ENCODE measurements at places on chromosomes 3 and 15.

- no peak for DNase-seq
Measured at GRCh38 chr3:31946484-31947081, 34.5 kb downstream of the OSBPL10 start.

- DNase-seq, result no peak
Measured at GRCh38 chr3:13318626-13319470, 101.3 kb downstream of the NUP210 start.

DNA sequence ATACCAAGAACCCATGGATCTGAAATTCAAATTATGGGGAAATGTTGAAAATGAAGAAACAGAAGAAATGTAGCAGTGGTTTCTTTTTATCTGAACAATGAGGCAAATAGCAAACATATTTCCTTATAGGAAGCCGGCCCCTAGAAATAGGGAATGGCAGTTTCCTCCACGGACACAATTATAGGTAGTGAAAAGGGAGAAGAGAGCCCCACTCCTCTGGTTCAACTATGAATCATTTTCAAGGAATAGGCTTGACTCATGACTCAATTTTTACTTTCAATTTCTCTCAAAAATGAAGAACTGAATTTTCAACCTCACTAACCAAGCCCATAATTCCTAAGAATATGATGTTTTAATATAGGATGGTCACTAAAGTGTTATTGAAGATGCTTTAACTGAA lies 243.1 kb downstream of the MECOM start:
- no peak for DNase-seq

GRCh38 chr3:47645551-47645950 lies 66.9 kb upstream of the CSPG5 start:
- no peak for DNase-seq

GRCh38 chr3:113654851-113655250 lies 41.6 kb downstream of the USF3 start:
- no peak for DNase-seq

- DNase-seq, result no peak
Measured at GRCh38 chr15:72992841-72993252, 59.4 kb upstream of the NEO1 start.

DNA sequence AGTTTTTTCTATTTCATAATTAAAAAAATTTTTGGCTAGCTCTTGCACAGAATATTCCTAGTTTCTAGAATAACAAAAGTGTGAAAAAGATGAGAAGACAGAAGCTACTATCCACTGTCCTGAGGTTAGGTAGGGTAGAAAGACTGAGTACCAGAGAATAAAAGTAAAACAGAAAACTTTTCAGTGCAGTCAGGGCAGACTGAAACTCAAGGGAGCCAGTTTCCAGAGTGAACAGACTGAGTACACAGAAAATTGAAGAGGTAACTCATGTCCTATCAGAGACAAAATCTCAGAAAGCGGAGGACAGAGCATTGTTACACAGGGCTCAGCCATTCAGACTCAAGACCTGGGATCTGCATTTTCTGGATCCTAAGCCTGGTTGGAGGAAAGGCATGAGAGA lies 8.8 kb upstream of the FBXO40 start:
- no peak for DNase-seq

DNA sequence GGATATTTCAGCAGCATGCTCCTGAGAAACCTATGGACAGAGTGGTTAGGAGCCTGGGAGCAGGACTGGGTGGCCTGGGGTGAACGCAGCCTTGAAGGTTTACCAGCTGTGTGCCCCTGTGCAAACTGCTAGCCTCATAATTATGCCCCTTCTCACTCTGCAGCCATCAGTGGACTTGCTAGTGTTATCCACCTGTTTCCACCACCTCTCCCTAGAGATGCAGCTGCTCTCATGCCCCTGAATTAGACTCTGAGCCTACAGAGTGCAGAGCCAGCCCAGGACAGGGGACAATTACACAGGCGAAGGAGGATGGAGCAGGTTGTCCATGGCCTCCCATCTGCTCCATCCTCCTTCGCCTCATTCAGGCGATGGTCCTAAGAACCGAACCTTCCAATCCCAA lies 175.9 kb downstream of the ATP10A start:
- DNase-seq, result no peak

DNA sequence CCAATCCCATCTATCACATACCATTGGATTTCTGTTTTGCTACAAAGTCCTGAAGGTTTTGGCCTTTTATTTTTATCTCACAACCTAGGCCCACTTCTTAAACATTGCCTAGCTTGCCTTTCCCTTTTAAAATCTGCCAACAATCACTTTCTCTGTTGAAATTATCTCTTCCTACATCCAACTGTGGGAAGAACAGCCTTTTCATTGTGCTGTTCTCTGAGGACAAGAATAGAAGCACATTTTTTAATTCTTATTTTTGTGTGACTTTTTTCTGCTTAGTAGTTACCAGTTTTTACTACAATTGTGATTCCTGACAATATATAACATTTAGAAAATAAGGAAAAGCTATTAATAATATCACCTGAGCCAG lies 159.2 kb downstream of the CNTN6 start:
- DNase-seq, result no peak

DNA sequence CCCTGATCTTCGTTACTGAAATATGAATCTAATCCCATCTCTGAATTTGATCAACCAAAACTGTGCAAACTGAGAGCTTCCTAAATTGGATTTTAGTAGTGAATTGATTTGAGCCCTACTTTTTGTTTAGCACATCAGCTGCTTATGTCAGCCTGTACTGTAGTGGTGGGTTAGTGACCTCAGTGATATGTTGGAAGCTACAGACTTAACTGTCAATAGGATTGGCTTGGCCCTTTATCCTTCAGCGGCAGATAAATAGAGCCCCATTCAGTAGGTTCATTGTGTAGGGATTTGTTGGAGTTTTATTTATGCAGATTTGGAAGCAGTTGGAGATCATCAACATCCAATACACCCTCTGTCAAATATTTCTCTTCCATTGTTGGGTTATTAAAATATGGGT lies 409.7 kb downstream of the SOX2 start:
- DNase-seq, result no peak

DNA sequence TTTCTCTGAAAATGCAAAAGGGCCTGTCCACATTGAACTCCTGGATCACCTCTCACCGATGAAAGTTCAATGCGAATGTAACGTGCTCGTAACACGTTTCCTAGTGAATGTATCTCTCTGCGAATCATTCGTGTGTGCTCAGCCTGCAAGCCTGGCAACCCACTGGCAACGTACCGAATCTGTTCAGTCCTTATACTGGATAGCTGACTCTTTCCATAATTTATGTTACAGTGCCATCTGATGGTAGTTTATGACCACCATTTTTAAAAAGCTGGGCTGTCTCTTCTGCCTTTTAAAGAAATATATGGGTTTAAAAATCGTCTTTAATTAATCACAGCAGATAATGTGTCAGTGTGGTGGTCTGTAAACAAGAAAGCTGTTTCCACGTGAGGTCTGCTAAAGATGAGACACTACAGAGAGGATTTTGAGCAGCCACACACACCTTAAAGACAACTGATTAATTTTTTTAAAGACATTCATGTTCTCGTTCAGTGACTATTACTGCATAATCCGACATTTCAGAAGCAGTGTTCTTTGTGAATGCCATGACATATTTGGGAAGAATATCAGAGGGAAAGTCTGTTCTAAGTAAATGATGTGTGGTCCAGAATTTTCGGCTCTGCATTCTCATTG lies 69.4 kb upstream of the FOXP1 start:
- no peak for DNase-seq

DNA sequence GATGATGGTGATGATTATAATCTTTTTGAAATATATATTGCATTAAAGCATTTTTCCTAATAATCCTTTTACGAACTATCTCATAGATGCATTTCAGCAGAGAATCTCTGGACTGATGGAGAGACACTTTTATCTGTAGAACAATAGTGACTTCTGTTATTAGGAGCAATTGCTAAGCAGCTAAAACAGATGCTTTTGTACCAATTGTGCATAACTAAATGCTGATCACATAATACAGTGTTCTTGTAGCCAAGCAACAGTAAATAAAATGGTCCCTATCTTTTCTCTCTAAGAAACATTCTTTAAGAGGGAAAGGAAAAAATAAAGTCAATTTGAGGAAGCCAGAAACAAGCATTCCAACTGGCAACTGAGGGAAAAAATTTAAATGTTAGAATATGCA lies 405.8 kb upstream of the GOLIM4 start:
- no peak for DNase-seq

DNA sequence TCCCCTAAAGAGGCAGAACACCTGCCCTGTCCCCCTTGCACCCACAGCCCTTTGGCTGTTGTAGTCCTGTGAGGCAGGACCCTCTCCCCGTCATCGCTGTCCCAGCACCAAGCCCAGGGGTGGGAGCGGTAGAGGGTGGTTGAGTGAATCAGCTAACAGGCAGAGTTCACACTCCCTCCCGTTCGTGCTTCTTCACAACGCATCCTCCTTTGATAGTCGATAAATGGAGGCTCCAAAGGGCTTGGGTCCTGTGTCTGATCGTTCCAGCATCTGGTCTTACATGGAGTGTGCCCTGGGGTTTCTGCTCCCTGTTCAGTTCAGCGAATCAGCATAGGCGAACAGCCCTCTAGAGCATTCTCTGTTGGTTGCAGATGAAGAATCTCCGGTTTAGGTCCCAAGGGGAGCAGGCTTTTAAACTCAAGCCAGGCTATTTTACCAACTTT lies 820 bp upstream of the HMCES start:
- no peak for DNase-seq

- DNase-seq, result no peak
Measured at GRCh38 chr3:74531491-74531890, 83.0 kb downstream of the CNTN3 start.

- DNase-seq, result no peak
Measured at GRCh38 chr3:133264920-133265319, 134.9 kb upstream of the BFSP2 start.

DNA sequence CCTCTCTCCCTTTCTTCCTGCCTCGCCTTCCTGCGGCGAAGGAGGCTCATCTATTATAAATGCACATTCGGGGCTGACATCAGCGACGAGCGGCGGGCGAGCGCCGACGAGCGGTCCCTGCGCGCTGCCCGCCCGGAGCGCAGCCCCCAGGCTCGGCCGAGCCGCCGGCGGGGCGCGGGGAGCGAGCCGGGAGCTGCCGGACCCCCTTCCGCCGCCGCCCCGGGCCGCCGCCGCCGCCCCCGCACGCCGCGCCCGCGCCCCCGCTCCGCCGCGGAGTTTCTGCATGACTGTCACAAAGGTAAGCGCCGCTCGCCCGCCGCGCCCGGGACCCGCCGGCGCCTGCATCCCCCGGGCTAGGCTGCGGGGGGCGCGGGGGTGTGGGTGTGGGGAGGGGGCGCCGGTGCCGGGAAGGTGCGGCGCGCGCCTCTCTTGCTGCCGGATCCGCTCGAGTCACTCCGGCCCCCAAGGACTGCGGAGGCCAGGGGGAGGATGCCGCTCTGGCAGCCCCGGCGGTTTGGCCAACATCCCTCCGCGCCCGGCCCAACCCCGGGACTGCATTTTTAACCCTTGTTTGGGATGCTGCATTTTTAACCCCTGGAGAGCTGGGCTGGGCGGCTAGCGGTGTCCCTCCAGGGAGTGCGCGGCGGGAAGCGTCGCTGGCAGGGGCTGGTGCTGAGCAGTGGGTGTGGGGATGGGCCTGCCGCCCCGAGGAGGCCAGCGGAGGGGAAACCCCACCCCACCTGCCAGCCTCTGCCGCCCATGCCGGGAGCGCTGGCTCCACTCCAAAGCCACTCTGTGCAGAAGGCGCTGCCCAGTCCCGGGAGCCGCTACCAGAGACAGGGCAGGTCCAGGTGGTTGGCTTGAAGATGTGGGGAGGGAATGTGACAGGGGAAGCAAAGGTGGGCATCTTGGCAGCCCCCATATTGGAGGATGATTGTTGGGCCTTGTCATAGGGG lies at the start of gene CORO2B:
Gene CORO2B, plus strand, starts transcription at position 14 of the 956 bp plus-strand sequence. Its CDS starts 270 bp downstream, at position 284.
- peak; percentile 17 for DNase-seq

GRCh38 chr3:152505926-152506325 lies 237.2 kb downstream of the MBNL1 start:
- DNase-seq, result peak; percentile 67

- no peak for DNase-seq
Measured at GRCh38 chr15:51738553-51738952, 1.1 kb upstream of the LYSMD2 start.

GRCh38 chr15:101353240-101353639 lies 58.2 kb upstream of the SNRPA1 start:
- DNase-seq, result no peak

- DNase-seq, result no peak
Measured at GRCh38 chr3:94596141-94596540, 533.3 kb downstream of the NSUN3 start.

GRCh38 chr15:101637516-101637915 lies 14.7 kb downstream of the TM2D3 start:
- no peak for DNase-seq

DNA sequence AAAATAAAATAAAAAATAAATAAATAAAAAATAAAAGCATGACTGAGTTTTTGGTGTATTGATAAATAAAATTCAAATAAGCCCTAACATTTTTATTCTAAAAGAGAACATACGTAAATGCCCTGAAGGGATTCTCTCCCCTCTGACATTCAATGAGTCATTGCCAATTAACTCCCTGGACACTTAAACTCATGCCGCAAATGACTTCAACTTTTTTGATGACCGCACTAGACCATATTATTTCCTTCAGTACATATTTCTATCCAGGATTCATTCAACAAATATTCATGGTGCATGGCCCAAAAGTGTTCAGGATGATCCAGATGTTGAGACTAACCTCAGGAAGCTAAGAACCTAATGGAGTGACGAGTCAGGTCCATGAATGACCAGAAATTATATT lies 195.9 kb upstream of the LRRN1 start:
- DNase-seq, result no peak

DNA sequence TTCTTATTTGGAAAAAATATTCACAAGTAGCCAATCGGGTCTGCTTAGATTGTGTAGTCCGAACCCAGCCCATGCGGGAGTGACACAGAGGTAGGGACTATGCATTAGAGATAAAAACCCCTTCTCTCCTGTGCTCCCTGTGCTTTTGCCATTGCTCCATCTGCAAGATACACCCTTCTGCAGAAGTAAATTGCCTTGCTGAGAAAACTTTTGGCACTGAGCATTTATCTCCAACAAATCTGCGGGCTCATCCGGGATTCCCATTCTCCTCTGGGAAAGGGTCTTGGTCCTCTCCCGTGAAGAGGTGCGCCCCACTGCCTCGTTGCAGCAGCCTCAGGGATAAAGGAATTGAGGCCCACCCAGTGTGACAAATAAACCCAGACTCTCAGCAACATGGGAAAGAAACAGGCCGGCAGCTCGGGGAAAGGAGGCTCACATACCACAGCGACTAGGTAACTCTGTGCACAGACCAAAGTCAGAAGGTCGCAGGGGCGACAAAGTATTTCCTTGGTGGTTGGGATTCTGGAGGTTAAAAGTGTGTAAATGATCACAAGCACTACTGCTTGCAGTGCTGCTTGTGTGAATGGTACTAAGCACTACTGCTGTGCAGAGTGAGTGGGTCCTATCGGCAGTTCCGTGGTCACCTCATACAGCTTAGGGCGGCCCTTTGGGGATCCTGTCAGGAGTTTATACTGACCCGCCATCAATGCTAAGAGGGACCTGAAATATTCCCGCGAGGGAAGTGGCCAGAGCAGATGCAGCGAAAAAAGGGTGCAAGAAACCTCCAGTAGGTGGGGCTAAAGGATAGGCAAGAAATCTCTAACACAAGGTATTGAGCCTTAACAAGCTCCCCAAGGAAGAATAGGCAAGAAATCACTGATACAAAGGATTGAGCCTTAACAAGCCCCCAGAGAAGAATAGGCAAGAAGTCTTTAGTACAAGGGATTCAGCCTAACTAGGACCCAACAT lies 54.3 kb downstream of the GSK3B start:
- no peak for DNase-seq

- DNase-seq, result no peak
Measured at GRCh38 chr15:41779662-41780157, 5.4 kb downstream of the MAPKBP1 start.

- no peak for DNase-seq
Measured at GRCh38 chr3:48896936-48897335, 1.7 kb downstream of the SLC25A20 start.

GRCh38 chr3:11835028-11835639 lies 11.6 kb downstream of the TAMM41 start:
- DNase-seq, result no peak
